ENCODE measurements at places on chromosomes 3 and 15.

DNA sequence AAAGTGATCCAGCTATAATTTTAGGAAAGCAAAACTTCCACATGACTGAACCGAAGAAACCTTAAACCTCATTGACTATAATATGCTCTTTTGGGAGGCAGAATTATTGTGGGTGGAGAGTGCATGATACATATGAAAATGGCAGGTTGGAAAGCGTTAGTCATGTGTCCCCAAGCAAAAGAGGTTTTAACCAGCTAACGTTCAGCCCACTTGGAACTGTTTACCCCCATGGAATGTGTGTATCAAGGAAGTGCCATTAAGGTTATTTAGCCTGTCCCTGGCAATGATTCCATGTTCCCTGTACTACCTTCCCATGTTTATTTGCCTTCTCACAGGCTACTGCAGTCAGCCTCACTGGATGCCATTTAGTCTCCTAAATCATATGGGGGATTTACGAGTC is 44.1 kb upstream of the LRRC58 start:
- DNase-seq: no peak

DNA sequence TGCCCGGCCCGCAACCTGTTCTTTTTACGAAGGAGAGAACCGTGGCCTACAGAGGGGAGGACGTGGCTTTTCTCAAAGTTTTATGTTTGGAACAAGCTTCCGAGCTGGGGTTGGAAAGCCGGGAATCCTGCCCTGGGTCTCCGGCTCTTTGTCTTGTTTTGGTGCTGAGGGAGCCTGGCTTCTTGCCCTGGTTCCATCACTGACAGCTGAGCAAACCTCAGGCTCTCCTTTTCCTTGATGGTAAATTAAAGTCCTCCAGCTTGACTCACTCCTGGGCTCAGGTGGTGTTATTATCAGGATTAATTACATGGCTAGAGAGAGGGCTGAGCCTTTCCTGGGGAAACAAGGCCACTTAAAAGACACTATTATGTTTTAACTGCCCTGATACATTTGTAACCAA is 289.5 kb upstream of the RGMA start:
- DNase-seq: no peak

DNA sequence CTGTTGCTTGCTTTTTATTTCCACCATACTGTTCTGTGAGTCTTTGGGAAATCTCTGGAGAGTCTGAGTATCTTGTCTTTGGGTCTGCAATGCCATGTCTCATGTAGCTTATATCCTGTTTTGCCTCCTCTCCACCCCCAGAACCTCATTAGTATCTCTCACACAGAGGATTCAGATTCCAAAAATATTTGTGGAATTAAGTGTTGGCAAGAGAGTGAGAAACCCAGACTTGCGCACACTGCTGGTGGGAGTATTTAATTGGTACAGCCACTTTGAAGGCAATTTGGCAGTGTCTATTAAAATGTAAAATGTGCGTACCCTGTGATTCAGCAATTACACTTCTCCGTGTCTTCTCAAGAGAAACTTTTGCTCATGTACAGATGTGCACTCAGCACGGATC is 68.6 kb downstream of the ZNF621 start:
- DNase-seq: no peak

DNA sequence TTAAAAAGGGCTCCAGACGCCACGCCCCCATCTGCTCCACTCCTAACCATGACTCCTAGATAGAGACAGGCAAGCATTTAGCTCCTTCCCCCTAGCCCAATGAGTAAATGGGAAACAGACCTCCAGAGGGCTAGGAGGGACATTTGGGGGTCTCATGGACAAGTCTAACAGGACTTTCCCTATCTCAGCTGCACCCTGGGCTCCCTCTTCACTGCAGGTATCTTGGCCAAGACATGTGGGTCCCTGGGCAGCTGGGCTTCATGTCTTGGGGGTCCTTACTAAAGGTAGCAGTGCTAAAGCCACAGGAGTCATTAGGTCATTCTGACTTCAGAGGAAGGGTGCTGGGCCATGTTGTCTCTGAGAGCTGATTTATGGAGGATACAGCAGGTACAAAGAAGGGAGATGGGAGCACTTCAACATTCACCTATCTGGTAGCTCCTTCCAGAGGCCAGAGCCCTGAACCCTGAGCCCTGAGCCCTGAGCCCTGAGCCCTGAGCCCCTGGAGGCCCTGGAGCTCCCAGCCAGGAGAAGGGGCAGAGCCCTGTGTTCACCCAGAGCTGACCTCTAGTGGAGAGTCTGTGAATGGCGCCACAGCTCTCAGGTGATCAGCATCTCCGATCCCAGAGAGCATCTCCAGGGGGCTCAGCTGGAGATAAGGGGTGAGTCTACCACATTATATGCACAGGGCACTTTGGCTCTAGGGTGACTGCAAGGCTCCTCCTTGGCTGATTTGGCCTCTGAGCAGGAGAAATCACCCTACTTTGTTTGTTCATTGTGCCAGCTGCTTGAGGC is 40.1 kb upstream of the EPHB1 start:
- DNase-seq: no peak

GRCh38 chr3:177201700-177202397 is 4.6 kb upstream of the TBL1XR1 start:
- no peak for DNase-seq

GRCh38 chr3:97187771-97188170 is 373.4 kb downstream of the EPHA6 start:
- no peak for DNase-seq

GRCh38 chr3:136817448-136817847 is 1.5 kb upstream of the SLC35G2 start:
- no peak for DNase-seq

DNA sequence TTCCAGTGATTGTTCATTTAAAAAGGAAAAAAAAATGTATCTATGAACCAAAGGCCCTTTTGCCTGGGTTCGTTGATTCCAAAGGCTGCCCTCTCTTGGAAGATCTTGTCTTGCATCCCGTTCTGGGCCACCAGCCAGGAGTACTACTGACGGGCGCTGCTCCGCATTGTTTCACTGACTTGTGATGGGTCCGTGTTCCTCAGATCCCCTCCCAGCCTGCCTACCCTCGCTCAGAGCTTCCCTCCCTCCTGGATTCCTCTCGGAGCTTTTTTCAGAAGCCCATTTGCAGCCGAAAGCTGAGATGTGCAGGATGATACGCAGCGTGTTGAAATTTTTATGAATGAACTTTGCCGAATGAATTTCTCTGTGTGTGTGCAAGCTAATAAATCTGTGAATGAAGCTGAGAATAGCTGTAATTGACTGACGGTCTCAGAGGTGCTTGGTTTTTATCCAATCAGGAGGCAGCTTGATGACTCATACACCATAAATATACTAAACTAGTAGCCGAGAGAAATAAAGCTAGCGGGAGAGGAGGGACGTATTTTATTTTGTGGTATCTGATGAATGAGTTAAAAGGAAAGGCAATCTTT is at the start of gene SHC4:
TSS of gene SHC4 (minus strand) at position 396 of the 590 bp plus-strand sequence. CDS start 904 bp downstream, outside the sequence.
- DNase-seq: no peak

All from stimulated activated CD4-positive, alpha-beta T cell treated with anti-CD3 and anti-CD28 coated beads, Interleukin-1b, Interleukin-23, amount 100 ng/mL, for 1 hour (primary cell).